ENCODE measurements at places on chromosomes 11 and 22. TPM values are rescaled to one million over a fixed set of nuclear protein-coding genes. Genes with fewer than 3 reads are reported as not detected.

DNA sequence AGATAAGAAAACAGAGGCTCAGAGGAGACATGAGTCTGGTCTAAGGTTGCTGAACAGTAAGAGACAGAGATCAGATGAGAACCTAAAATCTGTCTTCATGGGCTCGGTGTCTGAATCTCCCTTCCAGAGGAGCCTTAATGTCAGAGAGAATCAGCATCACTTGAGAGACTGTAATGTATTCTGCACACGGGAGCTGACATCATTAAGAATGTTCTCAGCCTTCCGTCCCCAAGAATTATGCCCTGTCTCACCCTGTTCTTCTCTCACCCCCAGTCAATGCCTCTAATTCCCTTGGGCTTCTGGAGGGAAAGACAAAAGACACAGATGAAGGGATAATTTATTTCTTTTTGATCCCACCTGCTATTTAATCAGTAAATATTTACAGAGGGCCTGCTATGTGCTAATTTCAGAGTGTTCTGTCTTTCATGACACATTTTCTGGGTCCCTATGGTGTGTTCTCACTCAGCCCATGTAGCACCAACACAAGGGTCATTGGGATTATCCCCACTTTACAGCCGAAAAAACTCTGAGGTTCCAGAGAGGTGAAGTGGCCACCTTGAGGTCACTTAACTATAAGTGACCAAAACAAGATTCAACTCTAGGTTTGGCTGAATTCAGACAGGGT, 61.8 kb downstream of the CD82 start:
- no peak for DNase-seq

DNA sequence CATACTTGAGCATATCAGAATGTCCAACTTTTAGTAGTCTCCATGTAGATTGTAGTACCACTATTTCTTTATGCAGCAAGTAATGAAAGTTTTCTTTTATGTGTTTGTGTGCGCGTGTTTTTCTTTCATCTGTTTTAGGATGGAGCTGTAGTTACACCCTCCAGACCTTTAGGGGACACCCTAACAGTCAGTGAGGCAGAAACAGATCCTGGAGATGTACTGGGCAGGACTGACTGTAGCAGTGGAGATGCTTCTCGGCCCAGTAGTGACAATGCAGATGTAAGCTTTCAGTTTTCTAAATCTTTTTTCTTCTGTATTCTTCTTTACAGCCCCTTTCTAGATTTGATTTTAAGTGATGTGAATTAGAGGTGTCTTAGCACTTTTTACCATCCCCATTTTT, 79.9 kb upstream of the GRIK4 start:
- DNase-seq: no peak

DNA sequence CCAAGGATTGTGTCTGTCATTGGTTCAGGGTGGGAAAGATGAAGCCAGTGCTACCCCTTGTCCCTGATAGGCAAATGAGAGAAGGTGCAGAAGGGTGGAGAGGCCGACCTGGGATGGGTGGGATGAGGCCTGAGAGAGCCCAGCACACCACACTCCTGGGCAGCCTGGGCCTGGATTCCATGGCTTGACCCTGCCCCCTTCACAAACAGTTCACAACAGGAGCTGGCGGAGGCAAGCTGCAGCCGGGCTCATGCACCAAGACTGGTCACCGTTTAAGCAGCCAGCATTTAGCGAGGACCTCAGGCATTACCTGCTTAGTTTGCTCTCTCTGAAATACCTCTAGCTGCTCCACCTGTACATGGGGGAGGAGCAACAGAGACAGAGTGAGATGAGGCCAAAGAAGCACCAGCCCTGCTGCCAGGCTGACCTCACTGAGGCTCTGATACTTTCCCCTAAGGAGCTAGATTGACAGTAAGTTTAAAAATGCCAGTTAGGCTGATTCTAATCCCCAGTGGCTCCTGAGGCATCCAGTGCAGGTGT, 13.5 kb downstream of the IL18BP start:
- DNase-seq: no peak

The MAJIN gene
- 0.26 TPM for total RNA-seq

Data from pancreas (tissue), 10 donors.